ENCODE measurements at places on chromosomes 6 and 20.

DNA sequence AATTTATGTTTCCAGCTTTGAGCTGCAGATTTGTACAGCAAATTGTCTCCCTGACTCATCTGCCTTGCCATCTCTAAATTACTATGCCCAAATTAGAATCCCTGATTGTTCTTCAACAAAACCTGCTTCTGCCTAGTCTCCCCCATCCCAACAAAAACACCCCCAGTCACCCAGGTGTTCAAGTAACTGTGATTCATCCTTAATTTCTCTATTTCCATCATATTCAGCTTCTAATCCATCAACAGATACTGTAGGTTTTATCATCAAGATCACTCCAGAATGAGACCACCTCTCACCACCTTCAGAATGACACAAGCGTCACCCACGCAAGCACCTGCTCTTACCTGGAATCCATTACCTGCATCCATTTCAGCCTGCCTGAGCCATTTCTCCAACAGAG, 498.5 kb downstream of the PRKN start:
- no peak for DNase-seq

GRCh38 chr6:161228921-161229591, 44.8 kb downstream of the AGPAT4 start:
- DNase-seq: no peak

- DNase-seq: no peak
Observed at GRCh38 chr20:15708984-15709598, 864.2 kb downstream of the KIF16B start.

GRCh38 chr6:84766118-84766798, 1.9 kb upstream of the TBX18 start:
- no peak for DNase-seq

DNA sequence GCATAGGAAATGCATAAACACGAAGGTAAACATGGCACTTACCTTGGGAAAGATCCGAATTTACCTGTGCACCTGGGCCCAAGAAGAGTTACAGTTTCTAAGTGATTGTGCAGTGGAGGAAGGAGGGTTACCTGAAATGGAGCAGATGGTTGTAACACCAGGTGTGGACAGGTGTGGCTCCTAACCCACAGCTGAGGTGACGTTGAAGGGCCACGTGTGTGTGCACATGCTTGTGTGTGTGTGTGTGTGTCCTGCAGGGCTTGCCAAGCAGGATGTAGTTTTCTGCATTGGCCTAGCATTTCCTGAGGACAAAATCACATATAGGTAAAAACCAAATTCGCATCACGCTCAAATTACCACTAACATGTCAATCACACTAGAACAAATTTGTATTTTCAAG, 240.8 kb downstream of the ANKRD60 start:
- no peak for DNase-seq

DNA sequence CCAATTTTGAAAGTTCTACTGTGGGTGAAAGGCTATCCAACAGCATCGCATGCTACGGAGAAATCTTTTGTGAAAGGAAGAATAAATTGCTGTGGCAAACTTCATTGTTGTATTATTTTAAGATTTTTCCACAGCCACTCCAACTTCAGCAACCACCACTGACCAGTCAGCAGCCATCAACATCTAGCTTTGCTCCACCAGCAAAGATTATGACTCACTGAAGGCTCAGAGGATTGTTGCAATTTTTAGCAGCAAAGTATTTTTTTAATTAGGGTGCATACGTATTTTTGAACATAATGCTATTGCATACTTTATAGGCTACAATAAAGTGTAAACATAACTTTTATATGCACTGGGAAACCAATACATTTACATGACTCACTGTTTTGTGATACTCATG, 493.5 kb downstream of the TFAP2A start:
- DNase-seq: no peak

- no peak for DNase-seq
Observed at GRCh38 chr6:25842526-25842925, 10.7 kb upstream of the SLC17A1 start.

- no peak for DNase-seq
Observed at GRCh38 chr6:130296854-130297253, 69.0 kb upstream of the TMEM200A start.

DNA sequence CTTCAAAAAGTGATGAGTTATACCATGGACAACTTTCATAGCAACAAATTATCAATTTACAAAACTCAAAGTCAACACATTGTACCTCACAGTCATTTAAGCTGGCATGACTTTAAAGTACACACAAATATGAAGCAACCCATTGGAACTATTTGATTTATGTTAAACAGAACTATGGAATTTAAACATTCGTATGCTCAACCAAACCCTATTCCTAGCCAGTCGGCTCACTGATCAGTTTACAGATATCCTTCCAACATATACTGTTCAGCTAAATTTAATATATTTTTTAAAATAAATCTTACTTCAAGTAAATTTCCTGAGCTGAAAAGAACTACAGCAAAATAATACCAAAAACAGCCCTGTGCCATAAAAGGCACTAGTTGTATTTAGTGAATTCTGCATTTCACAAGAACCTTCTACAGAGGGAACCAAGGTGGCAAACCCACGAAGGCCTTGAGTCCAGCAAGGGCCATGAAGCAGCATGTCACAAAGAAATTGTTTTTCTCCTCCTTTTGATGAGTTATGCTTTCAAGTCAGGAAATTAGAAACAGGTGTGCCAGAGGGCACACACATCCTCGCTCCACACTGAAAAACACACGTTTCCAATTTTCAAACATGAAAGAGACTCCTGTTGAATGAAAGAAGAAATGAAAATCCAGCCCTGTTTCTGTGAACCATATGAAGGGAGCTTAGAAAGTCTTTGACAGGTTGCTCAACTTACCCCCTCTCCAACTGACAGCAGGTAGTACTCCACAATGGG, 122.8 kb downstream of the TASP1 start:
- no peak for DNase-seq

- no peak for DNase-seq
Observed at GRCh38 chr6:114862819-114863218, 520.0 kb upstream of the HS3ST5 start.

DNA sequence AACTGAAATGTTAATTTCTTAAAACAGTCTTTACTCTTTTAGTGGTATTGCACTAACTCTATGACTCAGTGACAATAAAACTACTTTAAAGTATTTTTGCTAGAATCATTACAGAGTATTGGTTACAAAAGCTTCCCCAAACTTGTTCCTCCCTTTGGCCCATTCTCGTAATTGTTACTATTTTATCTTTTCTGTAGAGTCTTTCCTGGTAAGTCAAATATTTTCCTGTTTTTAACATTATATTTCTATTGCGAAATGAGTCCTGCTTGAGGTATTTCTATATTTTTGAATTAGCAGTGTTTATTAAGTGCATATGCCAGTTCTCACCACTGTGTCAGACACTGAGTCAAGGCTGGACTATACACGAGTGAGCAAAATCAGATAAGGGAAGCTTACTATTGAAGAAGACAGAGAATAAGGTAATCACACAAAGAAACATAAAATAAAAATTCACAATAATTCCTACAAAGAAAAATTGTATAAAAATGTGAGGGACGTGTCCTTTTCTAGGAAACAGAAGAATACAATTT, 970.5 kb downstream of the EYS start:
- no peak for DNase-seq

DNA sequence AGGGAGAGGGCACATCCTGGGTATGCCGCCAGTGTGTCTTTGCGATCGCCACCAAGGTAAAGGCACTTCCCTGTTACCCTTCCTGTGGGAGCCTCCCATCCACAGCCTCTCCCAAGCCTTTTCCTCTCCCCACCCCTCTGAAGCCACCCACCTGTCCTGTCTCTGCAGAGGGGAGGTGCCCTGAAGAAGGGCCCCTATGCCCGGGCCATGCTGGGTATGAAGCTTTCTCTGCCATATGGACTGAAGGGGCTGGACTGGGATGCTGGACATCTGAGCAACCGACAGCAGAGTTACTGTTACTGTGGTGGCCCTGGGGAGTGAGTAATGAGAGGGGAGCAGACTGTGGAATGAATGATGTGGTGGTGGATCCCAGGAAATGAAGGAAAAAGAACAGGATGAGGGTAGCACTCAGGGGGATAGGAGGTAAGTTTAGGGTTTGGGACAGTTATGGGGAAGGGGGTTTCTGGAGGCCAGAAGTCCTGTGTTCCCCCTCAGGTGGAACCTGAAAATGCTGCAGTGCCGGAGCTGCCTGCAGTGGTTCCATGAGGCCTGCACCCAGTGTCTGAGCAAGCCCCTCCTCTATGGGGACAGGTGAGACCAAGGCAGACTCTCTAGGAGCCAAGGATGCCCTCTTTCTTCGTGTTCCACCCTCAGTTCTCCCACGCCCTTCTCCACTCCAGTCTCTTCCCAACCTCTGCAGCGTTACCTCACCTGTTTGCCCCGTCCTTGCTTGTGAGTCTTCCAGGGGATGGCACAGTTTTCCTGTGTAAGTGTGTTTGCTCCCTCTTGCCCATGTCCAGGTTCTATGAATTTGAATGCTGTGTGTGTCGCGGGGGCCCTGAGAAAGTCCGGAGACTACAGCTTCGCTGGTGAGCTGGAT, 2.7 kb downstream of the PHF1 start:
- DNase-seq: no peak

- DNase-seq: no peak
Observed at GRCh38 chr6:98992535-98992934, 44.8 kb upstream of the FBXL4 start.

DNA sequence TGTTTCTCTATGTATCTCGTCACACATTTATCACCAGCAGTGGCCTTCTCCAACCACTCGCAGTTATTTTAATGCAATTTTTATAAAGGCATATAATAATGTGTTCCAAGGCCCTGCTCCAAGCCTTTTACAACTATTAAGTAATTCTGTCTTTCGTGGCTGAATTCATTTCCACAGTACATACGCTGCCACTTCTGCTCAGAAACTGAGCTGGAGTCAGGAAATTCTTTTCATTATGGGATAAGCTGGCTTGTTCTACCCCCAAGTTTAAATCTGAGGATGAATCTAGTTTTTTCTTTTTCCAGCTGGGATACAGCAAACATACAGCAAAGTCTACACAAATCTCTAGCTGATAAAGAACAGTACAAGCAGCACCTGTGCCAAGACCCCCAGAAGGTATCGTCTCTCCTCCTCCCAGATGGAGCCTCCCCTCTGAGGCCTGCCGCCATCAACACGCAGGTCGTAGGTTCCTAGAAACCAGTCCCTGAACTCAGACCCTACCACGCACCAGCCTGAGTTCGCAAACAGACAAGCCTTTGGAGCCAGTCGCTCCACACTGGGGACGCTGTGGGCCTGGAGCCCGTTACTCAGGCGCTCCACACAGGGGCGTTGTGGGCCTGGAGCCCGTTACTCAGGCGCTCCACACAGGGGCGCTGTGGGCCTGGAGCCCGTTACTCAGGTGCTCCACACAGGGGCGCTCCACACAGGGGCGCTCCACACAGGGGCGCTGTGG, 263.5 kb downstream of the THBS2 start:
- DNase-seq: no peak

DNA sequence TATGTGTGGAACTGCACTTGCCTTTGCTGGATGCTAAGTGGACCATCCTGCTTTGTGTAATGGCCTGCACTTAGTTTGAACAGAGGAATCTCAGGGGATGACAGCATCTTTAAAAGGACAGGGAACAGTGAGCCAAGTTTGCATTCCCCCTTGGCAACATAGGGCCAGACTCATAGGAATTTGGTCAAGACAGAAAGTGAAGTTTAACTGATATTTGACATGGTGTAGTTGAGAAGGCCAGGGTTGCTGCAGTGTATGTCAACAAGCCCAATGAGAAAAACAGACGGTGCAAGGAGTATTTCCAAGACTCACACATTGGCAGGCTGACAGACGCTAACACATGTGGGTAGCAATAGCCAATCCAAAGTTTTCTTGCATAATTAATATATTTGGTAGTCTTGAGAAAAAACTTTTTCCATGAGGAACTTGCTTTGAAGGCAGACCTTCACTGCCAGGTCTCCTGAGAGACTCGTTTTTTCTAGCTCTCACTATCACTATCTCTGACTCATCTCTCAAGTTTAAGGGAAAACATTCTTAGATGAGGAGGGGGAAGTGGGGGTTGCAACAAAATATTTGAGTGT, 213.8 kb downstream of the IBTK start:
- DNase-seq: no peak

DNA sequence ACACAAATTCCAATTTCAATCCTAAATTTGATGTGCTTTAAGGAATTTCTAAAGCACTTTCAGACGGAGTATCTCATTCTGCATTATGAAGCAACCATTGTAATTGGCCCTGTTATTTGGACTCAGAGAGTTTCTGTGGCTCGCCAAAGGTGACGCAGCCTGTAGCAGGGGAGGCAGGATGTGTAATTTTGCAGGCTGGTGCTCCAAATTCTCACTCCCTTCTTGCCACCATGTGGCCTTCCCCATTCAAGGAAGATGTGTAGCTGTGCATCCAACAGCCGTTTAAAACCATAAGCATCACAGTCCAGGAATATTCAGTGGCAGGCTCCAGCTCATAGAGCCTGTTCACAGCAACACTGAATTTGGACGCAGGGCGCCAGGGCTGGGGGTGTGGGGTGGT, 45.8 kb downstream of the AGPAT4 start:
- no peak for DNase-seq

DNA sequence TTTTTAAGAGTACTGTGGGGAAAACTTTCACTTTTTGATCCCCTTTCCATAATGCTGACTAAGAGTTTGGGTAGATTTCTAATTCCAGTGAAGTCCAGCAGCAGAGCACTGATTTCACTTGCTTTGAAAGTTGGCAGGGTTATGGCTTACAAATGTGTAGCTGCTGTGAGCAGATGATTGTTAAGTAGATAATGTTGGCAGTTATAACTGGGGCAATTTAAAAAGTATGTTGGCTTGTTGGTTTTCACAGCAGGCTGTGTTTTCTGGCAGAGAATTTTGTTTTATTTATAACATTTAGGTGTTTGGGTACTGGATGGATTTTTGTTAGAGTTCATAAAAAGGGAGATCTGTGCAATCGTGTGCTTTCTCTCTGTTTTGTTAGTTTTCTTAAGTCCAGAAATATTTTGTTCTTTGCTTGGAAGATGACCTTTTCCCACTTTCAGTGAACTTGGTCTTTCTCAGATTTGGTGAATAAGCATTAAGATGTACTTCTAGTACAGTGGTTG, 31.4 kb downstream of the AFDN start:
- DNase-seq: no peak

DNA sequence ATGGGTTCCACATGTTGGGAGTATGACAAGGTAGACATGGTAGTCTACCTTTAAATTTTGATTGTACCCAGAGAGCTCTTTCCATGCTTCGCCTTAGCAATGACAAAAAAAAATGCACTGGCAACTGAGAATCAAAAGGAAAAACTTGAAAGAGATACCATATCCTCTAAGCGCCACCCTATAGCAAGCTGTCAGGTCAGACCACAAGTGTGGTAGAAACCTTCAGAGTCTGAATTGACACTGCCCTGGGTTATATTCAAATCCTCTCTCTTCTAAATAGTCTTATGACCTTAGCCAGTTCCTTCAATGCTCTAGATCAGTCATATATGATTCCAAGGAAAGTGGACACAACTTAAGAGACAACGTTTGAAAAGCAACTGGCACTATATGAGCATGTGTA, 45.6 kb upstream of the SMLR1 start:
- no peak for DNase-seq
